ENCODE measurements at places on chromosomes 13 and 19.
A peak's percentile ranks its signal among the peaks of the same experiment; 100 is the strongest.

DNA sequence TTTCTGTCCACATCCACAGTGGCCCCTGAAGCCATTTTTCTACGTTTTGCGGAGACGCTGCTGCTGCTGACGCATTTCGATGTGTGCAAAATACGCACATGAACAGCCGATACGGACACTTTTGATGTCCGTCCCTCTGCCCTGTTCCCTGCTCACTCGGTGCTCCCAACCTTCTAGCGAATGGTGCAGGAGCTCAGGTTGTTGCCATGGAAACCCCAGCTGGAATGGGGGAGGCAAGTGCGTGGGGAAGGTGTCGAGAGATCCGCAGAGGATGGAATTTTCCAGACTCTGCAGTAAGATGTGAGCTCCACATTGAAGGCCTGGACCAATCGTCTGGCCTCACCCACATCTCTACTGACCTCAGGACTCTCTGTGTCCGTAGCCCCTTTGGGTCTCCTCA lies 109.2 kb upstream of the USP29 start:
- DNase-seq = no peak

GRCh38 chr13:85544756-85545155 lies 254.5 kb downstream of the SLITRK6 start:
- no peak for DNase-seq

DNA sequence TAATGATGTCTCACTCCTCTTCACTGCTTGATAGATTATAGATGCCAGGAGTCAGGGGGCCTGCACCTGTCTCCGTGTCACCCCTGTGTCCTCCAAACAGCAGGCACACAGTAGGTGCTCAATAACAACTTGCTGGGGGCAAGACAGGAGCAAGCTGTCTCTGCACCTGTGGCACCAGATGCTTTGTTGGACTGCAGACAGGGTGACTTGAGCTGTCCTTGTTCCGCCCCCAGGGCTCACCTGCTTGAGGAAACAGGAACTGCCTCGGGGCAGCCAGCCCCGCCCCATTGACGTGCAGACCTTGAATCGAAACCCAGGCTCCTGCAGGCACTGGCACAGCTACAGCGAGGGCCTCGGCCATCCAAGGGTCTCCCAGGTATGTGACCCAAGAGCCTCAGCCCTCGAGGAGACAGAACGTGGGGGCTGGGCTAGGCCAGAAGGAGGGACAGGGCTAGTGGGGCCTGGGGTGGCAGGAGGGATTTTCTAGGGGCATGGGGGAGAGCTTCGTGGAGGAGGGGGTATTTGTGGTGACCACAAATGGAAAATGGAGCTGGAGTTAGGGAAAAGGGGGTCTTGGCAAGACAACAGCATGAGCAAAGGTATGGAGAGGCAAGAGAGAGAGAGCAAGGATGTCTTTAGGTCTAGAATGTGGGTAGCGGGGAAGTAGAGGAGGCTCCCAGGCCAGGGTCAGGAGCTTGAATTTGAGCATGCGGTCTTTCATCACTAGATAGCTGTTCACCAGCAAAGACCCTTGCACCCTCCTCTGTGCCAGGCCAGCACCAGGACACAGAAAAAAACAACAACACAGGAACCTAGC lies at the start of gene HSH2D:
Gene HSH2D (plus strand): TSS at position 287 of the 817 bp plus-strand sequence. CDS start 5,066 bp downstream, outside the sequence.
- DNase-seq = no peak

DNA sequence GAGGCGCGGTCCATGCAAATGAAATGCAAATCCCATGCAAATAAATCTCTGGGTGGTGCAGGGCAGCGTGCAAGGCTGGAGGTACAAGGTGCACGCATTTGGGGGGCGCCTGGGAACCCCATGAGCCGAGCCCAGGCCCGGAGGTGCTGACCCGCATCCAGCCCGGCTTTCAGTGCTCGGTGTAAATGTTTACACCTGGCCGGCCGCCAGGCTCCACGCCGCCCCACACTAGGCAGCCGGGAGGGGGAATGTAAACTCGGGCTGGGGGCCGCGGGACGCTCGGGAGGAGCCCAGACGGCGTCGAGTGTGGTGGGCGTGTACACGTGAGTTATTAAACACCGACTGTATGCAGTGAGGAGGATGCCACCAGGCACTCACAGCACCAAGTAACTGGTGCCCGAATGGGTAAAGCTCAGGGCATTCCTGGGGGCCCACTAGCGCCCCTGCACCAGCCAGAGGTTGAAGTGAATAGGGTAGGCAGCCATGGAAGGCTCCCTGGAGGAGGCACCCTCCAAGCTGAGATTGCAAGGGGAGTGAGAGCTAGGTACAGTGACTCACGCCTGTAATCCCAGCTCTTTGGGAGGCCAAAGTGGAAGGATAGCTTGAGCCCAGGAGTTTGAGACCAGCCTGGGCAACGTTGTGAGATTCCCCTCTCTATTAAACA lies 17.2 kb downstream of the FUT6 start:
- no peak for DNase-seq

- peak; percentile 32 for DNase-seq
Observed at GRCh38 chr13:64154514-64154913, 2738.9 kb upstream of the PCDH20 start.

- DNase-seq = peak; percentile 2
Observed at GRCh38 chr13:47119575-47120235, 222.9 kb upstream of the HTR2A start.

- peak; percentile 67 for DNase-seq
Observed at GRCh38 chr13:65966991-65967451, 1263.1 kb downstream of the PCDH9 start.

GRCh38 chr13:31860002-31860401 lies 120.7 kb downstream of the RXFP2 start:
- no peak for DNase-seq

GRCh38 chr13:42039946-42040729 lies 8.3 kb upstream of the DGKH start:
- peak; percentile 83 for DNase-seq

DNA sequence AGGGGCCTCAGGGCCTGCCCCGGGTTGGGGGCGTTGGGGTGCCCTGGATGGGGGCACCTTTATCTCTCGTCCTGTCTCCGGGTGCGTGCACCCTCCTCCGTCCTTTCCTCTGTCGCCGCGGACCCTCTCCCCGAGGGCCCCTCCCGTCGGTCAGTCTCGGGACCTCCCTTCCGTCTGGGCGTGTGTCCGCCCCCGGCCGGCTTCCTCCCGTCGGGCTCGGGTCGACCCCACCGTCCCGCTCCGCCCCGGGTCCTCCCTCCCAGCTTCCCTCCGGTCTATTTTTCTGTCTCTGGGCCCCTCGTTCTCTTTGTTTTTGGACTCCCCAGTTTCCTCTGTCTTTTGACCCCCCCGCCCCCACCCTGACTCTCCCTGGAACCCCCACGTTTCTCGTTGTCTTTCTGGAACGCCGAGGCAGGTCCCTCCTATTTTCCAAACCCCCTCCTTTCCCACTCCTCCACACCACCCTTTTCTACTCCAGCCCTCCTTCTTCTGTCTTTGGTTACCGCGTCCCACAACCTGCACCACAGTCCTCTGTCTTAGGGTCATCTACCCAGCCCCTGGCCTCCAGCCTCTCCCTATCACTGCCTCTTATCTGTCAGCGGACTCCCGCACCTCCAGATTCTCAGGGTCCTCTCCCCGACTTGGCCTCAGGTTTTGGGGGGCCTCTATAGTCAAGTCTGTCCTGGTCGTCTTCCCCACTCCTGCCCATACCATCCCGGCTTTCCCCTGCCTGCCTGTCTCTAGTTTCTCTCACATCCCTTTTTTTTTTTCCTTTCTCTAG lies 757 bp downstream of the EGLN2 start:
- no peak for DNase-seq

GRCh38 chr19:11247934-11248333 lies 8.5 kb downstream of the ANGPTL8 start:
- DNase-seq = no peak

DNA sequence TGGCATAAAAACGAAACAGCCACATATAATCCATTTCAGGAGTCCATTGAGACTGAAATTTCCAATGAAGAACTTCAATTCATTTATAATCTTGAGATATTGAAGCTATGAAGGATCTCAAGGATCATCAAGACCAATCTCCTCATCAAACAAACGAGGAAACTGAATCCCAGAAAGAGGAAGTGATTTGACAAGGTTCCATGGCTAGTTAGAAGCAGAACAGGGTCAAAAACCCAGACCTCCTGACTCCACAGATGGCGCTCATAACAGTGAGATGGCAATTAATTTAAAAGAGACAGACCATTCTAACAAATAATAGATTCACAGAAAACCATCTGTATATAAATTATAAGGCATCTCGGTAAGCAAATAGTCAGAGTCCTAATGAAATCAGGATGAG lies 229.7 kb downstream of the KCTD12 start:
- no peak for DNase-seq

DNA sequence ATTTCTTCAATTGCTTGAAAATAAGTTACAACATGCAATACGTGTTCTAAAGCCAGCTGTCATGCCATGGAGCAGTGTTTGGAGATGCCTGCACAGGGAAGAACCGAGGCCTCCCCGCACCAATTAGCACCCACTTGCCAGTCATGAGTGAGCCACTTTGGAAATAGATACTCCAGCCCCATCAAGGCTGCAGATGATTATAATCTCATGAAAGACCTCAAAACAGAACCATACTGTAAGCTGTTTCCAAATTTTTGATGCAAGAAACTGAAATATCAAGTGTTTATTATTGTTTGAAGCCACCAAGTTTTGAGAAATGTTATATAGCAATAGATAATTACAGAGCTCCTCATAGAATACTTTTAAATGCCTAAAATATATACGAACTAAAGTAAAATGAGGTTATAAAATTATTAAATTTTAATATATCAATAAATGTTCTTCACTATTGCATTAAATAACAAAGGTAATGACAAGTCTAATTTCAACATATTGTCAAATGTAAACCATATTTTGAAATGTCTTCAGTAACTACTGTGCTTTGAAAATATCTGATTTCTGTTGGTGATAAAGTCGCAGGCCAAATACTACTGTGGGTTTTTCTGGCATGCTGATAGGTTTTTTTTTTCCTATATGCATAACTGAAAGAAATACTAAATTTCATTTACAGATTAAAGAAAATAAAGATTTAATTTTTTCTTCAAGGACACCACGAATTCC lies 43.0 kb downstream of the DIAPH3 start:
- DNase-seq = no peak

- no peak for DNase-seq
Observed at GRCh38 chr13:112210371-112210770, 143.4 kb downstream of the SOX1 start.

DNA sequence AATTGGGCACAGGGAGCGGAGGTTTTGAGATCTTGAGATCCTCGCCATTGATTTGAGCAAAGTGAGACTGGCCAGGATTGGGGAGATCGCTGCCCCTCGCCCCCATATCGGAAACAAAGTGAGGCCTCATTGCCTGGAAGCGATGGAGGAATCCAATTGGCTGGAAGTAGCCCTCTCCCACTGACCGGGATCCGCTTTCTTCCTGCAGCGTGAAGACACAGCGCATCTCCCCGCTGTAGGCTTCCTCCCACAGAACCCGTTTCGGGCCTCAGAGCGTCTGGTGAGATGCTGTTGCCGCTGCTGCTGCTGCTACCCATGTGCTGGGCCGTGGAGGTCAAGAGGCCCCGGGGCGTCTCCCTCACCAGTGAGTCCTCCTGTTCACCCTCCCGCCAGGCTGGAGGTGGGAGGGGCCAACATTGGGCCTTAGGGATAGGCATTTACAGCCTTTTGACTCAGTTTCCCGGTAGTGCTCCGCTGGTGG lies 438 bp downstream of the PRKCSH start:
- DNase-seq = peak; percentile 11

- peak; percentile 29 for DNase-seq
Observed at GRCh38 chr19:17902701-17903100, 30.1 kb upstream of the CCDC124 start.

DNA sequence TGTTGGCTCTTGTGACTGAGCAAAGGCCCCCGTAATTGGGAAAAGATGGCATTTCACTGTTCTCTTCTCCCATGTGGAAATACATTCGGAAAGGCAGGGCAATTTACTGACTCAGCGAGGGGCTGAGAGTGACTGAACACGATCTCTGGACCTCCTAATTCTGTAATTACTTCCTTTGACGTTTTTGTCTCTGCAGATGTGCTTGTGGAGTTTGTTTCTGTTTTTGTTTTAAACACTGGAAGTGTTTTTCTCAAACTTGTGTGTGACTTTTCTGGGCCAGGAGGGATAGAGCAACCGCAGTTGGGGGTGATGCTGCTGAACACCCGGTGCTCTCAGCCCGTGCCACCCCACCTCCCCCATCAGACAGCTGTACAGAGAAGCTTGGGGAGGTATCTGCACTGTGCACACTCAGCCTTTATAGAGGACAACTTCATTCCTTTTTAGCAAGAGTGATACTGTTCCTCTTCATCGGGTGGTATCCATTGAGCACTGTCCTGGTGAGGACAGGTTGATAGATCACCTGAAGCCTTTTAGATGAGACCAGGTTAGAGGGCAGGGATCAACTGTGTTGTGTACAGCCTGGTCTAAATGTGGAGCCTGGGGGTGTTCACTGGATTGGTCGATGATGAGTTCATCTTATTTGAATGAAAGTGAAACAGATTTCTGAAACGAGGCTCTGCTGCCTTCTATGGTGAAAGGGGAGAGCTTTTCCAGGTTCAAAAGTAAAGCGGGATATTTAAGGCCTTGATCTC lies 117.4 kb downstream of the ESD start:
- DNase-seq = peak; percentile 70

DNA sequence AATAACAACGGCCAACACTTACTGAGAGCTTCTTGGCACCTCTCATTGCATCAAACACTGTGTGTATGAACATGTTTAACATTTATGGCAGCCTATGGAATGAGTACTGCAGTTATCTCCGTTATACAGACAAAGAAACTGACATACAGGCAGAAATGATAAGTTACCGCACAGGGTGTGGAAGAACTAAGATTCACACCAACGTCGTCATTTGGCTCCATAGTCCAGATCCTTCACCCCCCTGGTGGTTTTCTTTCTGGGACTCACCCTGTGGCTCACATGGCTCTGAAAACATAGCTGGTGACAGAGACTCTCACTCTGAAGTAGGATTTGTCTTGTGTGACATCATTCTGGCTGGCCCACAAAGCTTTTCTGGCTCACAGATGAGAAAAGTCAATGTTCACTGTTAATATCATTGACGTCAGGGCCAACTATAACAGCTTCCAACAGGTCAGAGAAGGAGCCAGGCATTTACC lies 230.1 kb downstream of the DLEU7 start:
- DNase-seq = no peak

GRCh38 chr19:30144802-30145201 lies 202.8 kb downstream of the URI1 start:
- DNase-seq = no peak

DNA sequence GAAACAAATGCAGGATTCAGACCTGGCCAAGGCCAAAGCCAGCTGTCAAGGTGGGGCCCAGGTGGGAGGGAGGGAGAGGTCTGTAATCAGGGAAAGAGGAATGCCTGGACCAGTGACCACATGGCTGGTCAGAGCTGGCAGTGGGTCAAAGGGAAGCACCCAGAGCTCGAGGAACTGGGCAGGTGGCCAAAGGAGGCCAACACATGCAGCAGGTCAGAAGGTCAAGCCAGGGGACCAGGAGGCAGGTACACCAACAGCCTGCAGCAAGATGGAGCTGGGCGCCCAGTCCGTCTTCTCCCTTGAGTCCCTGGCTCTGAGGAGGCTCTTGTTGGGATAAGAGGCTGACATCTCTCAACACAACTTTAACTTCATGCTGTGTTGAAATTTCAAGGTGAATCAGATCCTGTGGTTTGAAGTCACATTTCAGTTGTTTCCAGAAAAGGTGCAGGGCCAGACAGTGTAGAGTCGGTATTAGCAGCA lies 17.1 kb downstream of the GPATCH1 start:
- DNase-seq = no peak

GRCh38 chr13:50670847-50671496 lies 172.5 kb downstream of the DLEU7 start:
- no peak for DNase-seq

- DNase-seq = no peak
Observed at GRCh38 chr13:26821672-26822071, 61.1 kb upstream of the GPR12 start.

- no peak for DNase-seq
Observed at GRCh38 chr13:50766695-50767094, 76.8 kb downstream of the DLEU7 start.
